ENCODE measurements at places on chromosomes 11 and 22.

DNA sequence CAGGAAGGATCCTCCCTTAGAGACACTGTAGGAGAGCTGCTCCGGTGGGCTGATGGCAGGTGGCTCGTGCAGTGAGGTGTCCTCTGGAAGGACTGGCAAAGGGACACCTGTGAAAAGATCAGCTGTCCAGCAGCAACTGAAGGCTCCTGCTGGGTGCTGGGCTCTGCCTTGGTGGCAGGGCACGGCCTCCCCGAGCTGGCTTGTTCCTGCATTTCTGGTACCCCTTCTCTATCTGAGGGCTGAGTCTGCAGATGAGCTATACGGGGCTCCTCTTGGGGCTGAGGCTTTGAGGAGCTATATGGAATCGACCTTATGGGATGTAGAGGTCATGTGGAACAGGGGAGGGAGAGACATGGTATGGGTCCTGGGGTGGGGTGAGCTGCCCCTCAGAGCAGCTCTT, 875.8 kb downstream of the BRD1 start:
- no peak for DNase-seq

GRCh38 chr11:33543823-33544222, 156.8 kb downstream of the C11orf91 start:
- DNase-seq: no peak

- DNase-seq: no peak
Measured at GRCh38 chr22:38864361-38865191, 7.4 kb downstream of the CBX6 start.

GRCh38 chr22:46393873-46394272, 58.4 kb downstream of the TRMU start:
- no peak for DNase-seq

DNA sequence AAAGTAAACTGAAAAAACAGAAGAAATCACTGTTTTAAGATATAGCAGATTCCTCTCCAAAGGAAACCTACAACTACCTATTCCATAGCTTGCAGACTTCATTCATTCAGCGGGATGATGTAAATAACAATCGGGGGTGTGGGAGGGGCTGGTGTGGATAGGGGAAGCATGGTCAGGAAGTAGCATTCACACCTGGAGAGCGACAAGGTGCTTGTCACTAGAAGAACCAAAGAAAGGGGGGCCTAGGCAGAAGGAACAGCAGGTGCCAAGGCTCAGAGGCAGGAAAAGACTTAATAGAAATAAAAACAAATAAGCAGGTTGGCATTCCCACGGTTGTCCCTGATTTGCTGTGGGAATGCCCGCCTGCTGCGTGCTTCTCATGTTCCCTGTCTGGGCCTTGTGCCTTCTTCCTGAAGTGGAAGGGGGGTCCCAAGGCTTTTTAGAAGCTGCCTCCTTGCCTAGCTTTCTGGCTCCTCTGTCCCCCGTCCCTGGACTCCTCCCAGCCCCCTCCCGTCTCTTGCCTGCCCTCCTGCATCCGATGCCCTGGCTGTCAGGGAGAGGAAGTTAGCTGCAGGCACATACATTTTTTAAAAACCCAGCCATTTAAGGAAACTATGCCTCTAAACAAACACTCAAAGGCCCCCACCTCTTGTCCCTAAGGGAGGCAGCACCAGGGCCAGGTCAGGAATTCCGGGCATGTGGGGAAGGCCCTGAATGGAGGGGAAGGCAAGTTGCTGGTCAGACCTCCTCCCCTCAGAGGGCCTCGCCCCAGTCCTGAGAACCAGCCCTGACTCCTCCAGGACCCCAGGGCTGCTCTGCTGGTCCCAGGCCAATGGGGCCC, 54.7 kb upstream of the PRDM11 start:
- no peak for DNase-seq

- no peak for DNase-seq
Measured at GRCh38 chr11:133521502-133521901, 10.8 kb downstream of the OPCML start.

DNA sequence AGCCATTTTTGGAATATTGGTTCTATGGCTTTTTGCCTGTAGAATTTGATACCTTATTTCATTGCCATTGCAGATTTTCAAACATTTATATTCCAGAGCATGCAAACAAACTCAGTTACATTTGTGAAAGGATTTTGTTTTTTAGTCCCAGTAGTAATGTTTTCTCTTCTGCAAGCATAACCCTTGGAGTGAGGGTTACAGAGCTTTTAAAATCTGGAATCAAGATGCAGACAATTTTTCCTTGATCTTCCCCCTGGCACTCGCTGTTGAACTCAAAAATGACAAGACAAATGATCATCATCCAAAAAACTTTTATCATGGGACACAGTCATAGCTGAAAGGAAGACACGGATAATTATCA, 20.8 kb downstream of the BBOX1 start:
- DNase-seq: no peak

- no peak for DNase-seq
Measured at GRCh38 chr22:42714768-42715390, 5.8 kb downstream of the A4GALT start.

DNA sequence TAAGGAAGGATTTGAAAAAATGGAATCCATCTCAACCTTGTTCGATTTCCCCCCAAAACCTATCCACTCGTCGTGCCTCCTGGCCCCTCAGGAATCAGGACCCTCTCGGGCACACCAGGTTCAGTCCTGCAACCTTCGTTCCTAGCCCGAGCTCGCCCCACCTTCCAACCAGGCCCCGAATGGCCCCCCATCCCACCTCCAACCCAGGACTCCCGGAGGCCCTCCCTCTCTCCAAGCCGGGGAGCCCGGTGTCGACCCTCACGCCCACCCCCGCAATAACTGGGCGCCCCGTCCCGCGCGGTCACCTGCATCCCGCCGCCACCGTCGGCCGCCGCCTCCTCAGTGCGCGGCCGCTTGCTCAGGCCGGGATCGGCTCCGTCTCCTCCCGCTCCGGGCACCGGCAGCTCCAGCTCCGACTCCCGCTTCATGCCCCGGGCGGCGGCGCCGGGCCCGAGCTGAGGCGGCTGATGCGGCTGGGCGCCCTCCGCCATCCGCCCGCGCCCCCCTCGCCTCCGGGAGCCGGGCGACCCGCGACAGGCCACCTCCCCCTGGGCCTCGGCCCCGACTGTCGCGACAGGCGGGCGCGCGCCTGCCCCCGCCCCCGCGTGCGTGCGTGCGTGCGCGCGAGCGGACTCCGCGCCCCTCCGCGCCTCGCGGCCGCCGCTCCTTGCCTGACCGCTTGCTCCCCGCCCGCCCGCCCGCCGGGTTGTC, 534 bp downstream of the RBFOX2 start:
- no peak for DNase-seq

- DNase-seq: no peak
Measured at GRCh38 chr11:60336767-60337391, 9.8 kb downstream of the MS4A6E start.

DNA sequence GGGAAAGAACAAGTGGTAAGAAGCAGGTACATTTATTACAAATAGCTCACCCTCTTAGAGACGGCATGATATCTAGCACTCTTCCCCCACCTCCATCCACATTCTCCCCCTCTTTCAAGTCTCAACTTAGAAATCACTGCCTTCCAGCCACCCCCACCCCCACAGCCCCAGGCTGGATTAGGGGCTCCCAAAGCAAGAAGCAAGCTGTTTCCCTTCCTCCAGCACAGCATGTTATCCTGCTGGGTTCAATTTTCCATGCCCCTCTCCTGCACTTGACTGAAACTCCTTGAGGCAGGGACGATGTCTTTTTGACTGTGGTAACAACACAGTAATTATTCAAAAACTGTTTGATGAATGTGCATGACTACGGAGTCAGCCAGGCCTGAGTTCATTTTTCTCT, 350.7 kb downstream of the LARGE1 start:
- DNase-seq: no peak

DNA sequence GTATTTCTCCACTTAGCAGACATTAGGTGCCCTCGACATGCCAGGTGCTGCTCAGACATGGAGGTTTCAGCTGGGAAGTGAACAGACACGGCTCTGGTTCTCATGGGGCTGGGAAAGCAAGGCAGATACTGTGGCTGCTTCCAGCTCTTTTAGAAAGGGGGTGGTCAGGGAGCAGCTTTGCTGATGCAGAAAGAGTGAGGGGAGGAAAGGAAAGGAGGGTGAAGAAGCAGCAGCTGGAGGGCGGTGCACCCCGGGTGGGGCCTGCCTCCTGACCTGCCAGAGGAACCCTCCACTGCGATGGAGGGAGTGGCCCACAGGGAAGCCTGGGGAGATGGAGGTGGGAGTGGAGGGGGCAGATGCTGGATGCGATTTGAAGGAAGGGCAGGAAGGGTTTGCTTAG, 76.8 kb downstream of the MORC2 start:
- DNase-seq: no peak

GRCh38 chr11:95638501-95638900, 151.1 kb downstream of the FAM76B start:
- no peak for DNase-seq

DNA sequence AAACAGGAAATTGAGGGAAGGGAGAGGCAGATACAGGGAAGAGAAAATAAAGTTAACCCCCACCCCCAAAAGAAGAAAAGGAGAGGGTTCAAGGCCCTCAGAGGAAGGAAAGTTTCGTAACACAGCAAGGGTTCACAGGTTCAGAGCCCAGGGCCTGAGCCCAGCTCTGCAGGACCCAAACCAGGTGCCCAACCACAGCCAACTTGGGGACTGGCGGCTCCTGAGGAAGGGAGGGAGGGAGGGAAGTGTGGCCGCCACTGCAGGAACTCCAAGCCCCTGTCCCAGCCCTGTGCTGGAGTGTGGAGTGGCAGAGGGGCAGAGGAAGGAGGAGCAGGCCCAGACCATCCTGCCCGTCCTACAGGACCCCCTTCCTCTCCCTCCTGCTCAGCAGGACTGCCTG, 59.2 kb downstream of the ELFN2 start:
- DNase-seq: no peak

DNA sequence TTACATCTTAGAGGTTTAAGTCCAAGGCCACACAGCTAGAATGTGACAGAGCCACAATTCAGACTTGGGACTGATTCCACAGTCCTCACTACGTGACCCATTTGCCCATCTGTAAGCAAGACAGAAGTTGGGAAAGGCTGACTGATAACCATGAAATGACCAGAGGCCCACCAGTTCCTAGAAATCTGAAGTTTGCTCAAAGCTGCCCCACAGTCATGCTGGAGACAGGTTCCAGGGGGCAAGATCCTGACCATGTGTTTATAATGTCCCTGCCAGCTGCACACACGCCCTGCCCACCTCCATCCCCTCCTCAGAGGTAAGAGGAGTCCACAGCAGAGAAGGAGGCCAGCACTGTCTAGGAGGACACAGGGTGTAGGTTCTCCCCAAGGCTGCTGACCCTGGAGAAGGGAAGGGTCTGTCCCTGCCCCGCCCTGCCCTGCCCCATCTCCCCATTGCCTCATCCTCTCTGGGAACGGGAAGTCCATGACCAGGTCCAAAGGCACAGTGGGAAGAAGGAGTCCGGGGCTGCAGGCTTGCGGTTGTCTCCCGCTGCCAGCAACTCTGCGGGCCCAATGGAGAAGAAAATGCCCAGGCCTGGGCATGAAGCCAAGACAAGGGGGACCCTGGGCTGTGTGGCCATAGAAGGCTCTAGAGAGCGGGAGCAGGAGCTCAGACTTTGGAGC, 11.9 kb upstream of the OAF start:
- no peak for DNase-seq

DNA sequence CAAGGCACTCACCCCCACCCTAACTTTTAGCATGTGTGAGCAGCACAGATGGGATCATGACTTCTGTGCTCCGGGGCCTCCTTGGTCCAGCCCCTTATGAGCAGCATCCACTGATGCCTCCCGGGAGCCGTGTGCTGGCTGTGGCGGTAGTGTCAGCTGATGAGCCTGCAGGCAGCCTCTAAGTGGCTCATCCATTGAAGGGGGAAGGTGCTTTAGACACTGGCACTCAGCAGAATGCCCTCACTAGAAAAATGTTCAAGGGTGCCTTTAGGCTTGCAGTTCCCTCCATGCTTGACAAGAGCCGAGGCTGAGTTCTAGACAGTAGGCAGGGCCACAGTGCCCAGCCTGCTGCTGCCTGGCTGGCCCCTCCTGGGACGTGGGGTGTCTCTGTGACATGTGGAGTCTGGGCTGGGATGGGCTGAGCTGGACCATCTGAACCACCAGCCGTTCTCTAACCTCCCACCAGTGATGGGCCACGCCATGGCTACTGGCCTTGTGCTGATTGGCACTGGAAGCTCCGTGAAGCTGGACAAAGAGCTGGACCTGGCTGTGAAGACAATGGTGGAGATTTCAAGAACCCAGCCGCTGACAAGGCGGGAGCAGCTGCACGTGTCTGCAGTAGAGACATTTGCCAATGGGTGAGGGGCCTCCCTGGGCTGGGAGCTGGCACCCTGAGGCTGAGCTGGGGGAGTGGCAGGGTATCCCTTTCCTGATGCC, 5.8 kb downstream of the TTC38 start:
- DNase-seq: no peak

DNA sequence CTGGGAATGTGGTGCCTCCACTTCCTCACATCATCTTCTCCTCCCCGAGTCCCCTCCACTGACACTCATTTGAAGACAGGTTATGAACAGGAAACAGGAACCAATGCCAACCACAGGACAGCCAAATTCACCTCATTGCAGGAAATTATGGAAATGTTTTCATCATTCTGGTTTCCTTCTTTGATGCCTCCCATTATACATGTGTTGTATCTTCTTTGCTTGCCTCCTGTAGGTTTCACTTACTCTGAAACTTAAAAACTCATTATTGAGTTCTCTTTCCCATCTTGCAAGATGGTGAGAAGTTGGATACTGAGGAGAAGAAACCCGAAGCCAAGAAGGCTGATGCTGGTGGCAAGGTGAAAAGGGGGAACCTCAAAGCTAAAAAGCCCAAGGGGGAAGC, 108.5 kb downstream of the PHF21B start:
- no peak for DNase-seq

GRCh38 chr22:28867191-28867590, 16.2 kb upstream of the ZNRF3 start:
- no peak for DNase-seq

GRCh38 chr11:21066030-21066429, 396.6 kb downstream of the NELL1 start:
- no peak for DNase-seq

DNA sequence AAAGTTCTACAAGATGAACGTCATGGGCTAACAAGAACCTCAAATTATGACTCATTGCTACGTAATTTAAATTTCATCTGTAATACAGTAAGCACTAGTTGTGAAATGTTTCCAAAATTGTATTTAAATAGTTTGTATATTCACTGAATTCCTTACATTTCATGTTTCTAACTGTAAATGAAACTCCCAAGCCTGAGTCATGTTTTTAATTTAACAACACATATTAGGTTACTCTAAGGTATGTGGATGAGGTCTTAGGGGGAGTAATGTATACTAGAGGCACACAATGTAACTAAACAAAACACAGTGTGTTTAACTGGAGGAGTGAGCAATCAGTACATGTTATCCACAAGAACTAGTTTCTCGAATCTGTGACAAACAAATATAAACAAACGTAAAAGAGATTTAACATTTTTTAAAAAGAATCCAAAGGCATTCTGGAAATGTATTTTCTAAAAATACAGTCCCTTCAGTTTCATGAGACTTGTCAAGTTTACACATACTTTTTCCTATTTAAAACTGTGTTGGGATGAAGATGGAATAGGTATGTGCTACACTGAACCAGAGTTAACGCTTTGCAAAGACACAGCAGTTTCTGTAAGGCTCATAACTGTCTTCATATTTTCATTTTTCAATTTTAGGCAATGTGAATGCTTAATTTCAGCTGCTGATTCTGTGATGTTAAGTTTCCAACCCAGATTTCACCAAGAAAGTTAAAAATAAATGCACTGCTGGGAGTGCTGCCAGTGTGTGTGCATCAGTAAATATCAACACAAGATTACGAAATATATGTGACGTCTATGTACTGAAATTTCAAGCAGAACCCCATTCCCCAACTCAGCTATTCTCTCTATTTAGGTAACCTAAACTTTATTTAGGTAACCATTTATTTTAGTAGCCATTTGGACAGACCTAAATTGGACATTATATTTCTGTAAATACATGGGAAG, 52.6 kb downstream of the PITPNB start:
- no peak for DNase-seq
